ENCODE measurements at places on chromosomes 16 and 17.

DNA sequence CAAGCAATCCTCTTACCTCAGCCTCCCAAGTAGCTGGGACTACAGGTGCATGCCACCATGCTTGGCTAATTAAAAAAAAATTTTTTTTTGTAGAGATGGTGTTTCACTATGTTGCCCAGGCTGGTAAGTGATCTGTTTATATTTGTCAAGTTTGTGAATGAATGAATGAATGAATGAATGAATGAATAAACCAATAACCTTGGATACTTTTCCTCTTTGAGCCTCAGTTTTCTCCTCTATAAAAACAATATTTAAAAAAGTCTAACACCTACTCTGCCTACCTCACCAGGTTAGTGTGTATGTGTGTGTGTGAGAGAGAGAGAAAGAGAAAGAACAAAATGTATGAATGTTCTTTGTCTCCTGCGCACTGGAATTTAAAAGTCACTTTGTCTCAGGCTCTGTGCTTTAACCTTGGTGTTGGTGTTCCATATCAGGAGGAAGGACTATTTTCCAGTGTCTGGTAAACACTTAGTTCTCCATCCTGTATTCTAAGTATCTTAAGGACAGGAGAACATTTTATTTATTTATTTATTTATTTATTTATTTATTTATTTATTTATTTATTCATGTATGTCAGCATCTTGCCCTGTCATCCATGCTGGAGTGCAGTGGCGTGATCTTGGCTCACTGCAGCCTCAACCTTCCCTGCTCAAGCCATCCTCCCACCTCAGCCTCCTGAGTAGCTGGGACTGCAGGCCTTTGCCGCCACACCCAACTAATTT lies 27.1 kb downstream of the CHD9 start:
- DNase-seq = no peak

DNA sequence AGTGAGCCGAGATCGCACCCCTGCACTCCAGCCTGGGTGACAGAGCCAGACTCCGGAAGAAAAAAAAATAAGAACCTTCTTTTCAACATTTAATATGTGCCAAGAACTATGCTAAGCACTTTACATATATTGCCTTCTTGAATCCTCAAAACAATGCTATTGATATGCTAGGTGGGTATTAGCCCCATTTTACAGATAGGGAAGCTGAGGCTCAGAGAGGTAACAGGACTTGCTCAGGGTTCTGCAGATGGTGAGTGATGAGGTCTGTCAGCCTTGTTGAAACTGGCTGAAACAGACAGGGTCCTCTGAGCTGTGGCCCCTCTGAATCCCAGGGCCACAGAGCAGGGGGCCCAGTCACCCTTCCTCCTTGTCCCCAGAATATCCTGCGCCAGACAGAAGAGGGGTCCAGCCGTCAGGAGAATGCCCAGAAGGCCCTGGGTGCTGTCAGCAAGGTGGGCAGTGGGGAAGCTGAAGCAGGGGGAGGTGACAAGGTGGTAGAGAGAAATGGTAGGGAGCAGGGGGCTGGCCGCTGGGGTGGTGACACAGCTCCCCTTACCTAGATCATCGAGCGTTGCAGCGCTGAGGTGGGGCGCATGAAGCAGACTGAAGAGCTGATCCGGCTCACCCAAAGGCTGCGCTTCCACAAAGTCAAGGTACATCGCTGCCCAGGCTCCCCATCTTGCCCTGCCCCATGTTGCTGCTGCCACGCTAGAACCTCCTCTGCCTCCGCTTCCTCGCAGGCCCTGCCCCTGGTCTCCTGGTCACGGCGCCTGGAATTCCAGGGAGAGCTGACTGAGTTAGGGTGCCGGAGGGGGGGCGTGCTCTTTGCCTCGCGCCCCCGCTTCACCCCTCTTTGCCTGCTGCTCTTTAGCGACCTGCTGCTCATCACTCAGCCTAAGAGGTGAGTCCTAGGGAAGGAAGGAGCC lies 8.2 kb downstream of the ARHGEF15 start:
- DNase-seq = no peak

- DNase-seq = peak; percentile 74
Measured at GRCh38 chr17:57407287-57408070, 151.2 kb downstream of the MSI2 start.

DNA sequence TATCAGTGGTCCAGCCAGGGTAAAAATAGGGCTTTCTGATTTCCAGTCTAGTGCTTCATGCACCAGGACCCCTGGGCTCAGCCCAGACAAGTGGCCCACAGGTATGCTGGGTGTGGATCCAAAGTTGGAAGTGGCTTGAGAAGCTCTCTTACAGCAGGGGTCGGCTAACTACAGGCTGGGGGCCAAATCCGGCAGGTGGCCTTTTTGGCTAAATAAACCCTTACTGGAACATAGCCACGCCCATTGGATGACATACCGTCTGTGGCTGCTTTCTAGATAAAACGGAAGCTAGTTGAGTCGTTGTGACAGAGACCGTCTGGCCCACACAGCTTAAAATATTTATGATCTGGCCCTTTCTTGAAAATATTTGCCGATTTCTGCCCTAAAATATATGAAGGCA lies 119.0 kb upstream of the CDC42EP4 start:
- peak; percentile 85 for DNase-seq

DNA sequence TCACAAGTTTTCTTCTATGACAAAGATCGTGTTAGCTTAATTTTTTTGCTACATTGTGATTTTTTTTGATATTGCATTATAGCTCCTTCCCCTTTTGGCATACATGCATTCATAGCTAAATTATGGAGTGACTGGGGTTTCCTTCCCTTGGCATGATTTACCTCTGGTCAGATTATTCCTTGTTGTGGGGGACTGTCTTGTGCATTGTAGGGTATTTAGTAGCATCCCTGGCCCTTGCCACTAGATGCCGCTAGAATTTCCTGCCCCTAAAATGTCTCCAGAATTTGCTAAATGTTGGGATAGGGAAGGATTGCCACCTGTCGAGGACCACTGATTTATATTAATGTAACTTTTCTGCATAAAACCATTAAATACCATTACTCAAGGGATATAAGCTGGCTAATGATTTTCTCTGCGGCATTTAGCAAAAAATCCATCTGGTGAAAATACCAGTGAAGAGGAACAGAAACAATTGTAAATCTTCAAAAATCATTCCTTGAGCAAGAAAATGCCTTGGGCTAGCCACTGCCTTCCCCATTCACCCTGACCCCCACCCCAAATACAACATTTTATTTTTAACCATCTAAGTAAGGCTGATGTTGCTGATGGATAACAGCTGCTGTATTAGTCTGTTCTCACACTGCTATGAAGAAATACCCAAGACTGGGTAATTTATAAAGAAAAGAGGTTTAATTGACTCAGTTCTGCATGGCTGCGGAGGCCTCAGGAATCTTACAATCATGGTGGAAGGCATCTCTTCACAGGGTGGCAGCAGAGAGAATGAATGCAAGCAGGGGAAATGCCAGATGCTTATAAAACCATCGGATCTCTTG lies 195.2 kb downstream of the MAP2K6 start:
- DNase-seq = peak; percentile 24

GRCh38 chr16:4614571-4615383 lies at the start of gene UBALD1:
Gene UBALD1, minus strand, starts transcription at chr16:4614888. Its CDS starts 91 bp downstream, at chr16:4614797.
- DNase-seq = peak; percentile 90

All from NCI-H2081 (cell line).